ENCODE measurements at places on chromosomes 1 and 21.
A peak's percentile ranks its signal among the peaks of the same experiment; 100 is the strongest.

- no peak for DNase-seq
These were observed 894.4 kb downstream of the TTLL7 start for GRCh38 chr1:83104558-83104957.

- DNase-seq: no peak
These were observed 347.2 kb downstream of the MATN1 start for GRCh38 chr1:30376054-30376697.

- DNase-seq: no peak
These were observed 77.9 kb downstream of the GTF2B start for GRCh38 chr1:88813471-88813870.

DNA sequence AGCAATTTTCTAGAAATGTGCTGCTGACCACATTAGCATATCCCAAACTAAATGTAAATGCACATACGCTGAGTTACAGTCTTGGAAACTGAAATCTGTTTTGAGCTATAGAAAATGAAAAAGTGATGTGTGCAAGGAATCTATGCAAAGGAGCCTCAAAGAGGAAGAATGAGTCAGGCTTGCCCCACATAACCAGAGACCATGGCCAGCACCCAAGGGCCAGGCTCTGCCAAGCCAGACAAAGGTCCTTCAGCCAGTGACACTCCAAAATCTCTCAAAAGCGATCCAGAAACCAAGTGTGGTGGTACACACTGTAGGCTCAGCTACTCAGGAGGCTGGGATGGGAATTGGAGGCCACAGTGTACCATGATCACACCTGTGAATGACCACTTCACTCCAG lies 195.2 kb downstream of the TOMM20 start:
- DNase-seq: no peak

GRCh38 chr1:95140791-95141190 lies 23.6 kb downstream of the TLCD4 start:
- no peak for DNase-seq

DNA sequence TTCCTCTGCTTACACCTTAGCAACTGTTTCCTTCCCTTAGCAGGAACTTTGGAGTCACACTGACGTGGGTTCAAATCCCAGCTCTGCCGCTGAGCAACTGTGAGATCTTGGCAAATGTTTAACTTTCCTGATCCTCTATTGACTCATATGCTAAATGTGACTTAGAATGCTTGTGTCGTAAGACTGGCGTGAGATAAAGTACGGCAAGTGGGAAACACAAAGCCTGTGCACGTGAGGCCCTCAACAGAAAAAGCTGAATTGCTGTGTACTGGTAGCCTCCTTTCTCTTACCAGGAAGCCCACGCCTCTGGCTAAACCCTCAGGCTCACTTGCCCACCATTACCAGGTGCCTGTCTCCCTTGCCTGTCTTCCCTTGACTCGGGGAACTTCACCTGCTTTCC lies 135.4 kb upstream of the TNR start:
- no peak for DNase-seq

DNA sequence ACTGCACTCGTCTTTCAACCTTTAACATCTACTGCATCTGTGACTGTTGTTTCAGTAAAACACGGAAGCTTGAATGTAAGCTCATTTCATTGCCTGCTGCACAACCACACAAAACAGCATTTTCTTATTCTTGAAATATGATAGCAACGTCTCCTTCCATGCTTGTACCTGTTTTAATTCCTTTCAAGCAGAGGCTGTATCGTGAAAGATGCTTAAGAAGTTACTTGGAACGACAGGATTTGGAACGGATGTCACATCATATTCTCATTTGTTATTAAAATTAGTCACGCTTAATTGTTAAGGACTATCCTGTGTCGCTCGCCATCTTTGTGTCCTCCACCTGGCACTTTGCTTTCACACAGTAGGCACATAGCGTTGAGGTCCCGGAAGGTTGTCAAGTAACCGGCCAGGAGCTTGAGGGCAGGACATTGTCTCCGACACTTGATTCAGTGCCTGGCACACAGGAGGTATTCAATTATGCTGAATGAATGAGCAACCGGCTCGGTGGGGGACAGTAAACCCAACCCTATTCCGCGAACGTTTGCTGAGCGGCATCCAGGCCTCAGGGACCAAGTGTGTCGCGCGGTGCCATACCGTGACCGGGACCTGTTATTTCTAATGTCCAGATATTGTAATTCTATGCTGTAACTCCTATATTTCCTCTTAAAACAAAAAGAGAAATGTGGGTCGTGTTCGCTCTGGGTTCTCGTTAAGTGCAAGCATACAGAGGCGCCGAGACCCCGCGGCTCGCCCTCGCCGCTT lies 499 bp upstream of the SH3GLB1 start:
- peak; percentile 65 for DNase-seq

DNA sequence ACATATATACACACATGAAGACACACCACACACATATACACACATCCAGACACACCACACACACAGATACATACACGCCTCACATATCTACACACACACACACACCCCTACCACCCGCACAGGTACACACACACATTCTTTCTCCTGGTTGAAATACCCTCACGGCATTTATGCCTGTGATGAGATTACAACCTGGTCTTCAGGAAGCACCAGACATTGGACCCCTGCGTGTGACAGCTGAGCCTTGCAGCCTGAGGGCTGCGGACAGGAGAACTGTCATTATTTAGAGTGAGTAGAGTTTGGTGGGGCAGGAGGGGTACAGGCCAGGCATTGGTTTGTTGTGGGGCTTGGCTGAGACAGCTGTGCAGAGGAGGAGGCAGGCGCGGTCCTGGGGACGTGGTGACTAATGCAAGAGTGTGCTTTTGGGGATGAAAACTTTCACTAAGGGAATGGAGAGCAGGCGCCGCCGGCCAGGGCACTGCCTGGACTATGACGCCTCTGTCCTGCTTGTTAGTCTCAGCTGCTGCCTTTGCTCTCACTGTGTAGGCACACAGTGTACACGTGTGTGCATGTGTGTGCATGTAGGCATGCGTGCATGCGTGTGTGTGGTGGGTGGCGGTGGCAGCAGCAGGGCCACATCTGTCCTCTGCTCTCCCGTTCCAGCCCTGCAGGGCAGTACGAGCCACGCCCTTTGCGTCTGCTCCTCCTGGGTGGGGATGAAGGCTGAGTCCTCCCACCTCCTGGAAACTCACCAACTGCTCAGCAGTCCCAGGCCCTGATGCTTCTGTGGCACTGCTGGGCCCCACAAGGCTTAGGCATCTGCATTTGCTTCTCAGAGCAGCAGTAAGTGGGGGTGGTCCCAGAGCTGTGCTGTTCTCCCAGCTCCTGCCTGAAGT lies 57.6 kb downstream of the SPSB1 start:
- DNase-seq: no peak

DNA sequence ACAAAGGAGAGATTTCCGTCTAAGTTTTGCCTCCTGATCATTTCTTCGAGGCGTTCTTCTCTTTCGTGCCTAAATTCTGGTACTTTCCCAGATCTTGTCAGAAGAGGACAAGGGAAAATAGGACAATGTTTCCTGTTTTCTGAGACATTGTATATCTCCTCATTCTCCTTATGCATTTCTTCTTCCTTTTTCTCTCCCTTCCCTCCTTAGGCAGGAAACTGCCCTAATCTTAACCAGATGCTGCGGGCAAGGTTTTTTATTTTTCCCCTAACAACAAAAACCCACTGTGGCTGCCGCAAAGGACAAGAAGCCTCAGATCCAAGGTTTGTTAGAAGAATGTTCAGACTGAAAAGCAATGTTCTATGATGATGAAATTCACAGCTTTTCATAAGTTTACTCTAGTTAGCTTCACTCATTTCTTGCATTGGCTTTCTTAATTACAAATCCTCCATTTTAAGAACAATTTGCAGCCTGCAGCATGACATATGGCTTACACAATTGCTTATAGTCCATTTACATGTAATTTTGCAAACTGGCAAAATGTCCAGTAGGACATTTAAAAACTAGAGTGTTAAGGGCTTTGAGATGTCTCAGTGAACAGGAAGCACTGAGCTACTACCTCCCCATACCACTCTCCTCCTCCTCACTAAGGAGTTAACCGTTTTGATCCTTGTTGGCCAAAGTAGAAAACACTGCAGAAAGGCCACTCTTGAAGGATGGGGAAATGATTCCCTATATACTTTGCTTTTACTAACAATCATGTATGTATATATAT lies 624 bp downstream of the CTSK start:
- no peak for DNase-seq

DNA sequence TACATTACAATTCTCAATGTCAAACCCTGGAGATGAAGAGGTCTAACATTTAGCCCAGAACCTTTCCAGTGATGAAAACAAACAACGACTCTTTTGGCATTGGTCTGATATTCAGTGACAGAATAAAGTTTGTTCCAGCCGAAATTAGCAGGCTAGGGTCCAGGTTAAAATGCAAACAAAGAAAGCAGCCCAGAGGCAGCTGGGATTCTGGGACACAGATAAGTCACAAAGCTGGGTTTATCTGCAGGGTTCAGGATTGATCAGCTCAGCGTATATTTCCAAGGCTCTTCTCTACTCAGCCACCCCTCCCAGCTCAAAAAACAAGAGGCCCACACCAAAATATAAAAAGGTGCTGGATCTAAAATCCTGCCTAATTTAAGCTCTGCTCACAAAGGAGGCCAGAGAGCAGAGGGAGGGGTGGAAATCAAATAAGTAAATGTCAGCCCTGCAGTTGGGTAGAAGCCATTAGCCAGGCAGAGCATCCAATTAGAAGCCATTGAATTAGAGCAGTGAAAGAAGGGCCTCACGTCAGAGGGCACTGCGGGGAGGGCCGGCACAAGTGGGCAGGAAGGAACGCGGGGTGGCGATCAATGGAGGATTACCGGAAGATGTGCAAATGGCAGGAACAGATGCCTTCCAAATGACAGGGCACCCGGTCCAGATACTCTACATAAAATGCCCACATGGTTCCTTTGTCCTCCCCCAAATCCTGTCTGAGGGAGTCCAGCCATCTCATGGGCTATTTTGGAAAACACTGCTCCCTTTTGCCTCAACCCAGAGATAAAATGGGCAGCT lies 3.2 kb upstream of the KLHDC8A start:
- DNase-seq: no peak

DNA sequence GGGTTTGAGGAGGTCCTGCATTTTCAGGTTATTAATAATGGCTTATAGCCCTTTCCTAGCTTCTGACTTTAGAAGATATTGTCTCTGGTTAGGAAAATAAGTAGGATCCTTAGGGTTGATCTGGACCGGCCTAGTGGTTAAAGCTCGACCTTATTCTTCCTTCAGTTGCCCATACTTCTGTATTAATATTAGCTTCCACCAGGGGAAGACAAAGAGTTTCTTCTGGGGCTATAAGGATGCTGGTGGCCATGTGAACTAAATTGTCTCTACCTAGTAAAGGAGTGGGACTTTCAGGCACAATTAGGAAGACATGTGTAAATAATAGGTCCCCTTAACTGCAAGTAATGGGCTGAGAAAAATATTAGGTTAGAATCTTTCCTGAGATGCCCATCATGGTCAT lies 20.6 kb upstream of the FCGR2A start:
- DNase-seq: no peak

GRCh38 chr1:13604176-13604575 lies 20.5 kb downstream of the PDPN start:
- DNase-seq: no peak

GRCh38 chr1:98051065-98051675 lies 130.3 kb upstream of the DPYD start:
- peak; percentile 56 for DNase-seq

DNA sequence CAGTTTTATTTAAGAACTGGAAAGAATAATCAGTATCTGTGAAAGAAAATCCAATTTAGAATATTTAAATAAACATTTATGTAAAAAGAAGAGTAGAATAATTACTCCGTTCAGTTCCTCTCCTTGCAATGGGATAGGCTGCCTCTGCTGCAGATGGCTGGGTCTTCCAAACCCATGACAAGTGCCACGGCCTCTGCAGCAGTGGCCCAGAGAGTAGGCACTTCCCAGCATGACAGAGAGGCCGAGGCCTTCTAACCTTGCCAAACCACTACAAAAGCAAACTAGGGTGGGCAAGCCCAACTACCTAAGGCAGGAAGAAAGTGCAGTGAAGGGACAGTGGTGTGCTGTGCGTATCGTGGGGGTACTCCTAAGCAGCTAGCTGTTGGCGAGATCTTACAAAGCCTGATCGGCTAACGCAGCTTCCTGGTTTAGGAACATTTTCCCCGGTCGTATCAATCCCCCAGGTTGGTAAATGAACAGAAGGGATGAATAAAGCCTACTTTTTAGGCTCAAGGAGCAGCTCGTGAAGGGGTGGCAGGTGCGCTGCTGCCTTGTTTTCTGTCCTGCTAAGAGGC lies 14.5 kb downstream of the ICMT start:
- no peak for DNase-seq

DNA sequence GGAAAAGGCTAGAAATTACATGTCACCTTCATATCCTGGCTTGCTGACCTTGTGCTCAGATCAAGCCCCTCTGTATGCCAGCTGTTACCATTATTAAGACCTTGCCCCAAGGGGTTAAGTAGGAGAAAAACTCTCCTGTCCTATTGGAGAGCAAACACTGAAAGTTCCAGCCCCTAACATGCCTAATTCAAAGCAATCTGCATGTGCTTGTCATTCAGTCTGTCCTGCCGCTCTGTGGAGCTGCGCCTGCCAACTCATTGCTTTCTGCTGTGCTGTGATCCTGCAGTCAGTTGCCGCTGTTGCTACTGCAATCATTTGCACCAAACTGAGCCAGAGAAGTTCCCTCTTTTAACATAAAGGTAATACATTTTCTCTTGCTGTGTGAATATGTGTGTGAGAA lies 113.4 kb downstream of the DISP1 start:
- no peak for DNase-seq

- no peak for DNase-seq
These were observed 2.5 kb downstream of the SLAMF9 start for GRCh38 chr1:159951551-159951950.

- DNase-seq: no peak
These were observed 30.4 kb upstream of the TMEM61 start for GRCh38 chr1:54950006-54950368.

DNA sequence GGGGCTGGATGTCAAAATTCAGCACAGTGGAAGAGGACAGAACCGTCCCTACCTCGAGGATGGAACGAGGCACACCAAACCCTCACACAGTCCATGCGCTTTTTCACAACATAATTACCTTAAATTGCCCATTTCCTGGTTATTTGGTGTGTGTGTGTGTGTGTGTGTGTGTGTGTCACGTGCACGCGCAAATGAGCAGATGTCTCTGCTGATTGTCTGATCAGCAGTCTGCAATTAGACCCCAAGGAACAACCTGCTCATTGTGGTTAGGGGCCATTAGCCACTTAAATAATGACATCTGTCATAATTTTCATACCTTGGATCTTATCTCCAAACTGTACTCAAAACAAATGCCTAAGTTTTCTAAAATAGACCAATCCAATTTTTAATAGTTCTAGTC lies 23.2 kb downstream of the AVPR1B start:
- no peak for DNase-seq

GRCh38 chr1:1875932-1876331 lies 15.0 kb downstream of the GNB1 start:
- no peak for DNase-seq

GRCh38 chr1:42927920-42928505 lies 30.7 kb downstream of the SLC2A1 start:
- DNase-seq: no peak

GRCh38 chr1:230157420-230158390 lies 90.7 kb downstream of the GALNT2 start:
- DNase-seq: no peak

- DNase-seq: peak; percentile 36
These were observed 293.3 kb upstream of the RUNX1 start for GRCh38 chr21:35342440-35342839.

- peak; percentile 47 for DNase-seq
These were observed 1.2 kb downstream of the ITPKB start for GRCh38 chr1:226737819-226738420.

- DNase-seq: no peak
These were observed 637.3 kb downstream of the USP25 start for GRCh38 chr21:16367079-16367478.
